Muscle of back (tissue), 13 donors: ENCODE measurements at places on chromosomes 5 and 9.

DNA sequence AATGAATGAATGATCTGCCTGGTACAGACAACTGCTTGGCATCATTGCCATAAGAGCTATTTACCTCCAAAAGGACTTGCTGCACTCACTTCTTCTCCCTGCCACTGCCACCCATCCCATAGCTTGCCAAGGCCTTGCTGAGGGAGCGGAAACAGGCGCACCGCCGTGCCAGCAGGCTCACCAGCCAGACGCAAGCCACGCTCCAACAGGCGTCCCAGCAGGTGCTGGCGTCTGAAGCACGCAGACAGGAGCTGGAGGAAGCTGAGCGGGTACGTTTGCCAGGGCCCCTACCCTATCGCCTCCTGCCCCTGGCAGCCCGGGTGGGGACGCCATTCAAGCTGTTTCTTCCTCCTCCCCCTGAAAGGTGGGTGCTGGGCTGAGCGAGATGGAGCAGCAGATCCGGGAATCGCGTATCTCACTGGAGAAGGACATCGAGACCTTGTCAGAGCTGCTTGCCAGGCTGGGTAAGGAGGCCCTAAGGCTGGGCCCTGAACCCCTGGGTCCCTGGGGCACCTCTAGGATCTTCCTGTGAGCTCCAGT lies 8.9 kb upstream of the AIF1L start:
- DNase-seq = no peak

- DNase-seq = no peak
These were observed 17.1 kb downstream of the STC2 start for GRCh38 chr5:173310861-173311785.

- peak; percentile 72 for DNase-seq
These were observed 57.8 kb upstream of the HSPA9 start for GRCh38 chr5:138632900-138633489.

- no peak for DNase-seq
These were observed 211.5 kb downstream of the EBF1 start for GRCh38 chr5:158888206-158888605.

GRCh38 chr9:15867334-15867733 lies 314.5 kb downstream of the CCDC171 start:
- DNase-seq = no peak

DNA sequence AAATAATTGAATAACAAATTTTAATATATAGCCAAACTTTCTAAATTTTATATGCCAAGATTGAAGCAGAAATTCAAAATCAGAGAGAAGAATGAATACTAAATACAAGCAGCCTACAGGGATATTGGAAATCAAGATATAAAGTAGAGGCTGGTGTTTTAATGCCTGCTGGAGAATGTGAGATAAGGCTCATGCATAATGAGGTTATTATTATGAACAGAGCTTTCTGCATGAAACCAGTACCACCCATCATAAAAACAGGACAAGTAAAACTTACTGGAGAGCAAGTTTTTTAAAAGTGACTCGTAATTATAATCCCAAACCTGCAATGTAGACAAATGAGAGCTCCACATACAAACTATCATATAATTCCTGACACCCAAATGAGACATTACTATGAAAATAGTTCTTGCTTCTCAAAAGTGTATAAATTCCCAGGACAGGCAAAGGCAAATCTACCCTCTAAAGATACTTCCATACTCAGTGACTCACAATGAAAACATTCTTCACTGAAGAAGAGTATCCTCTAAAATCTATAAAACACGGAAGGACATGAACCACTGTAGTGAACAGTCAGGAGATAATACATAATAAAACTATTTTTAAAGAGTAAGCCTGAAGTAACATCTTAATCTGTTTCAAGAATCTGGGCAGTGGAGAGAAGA lies 532.0 kb upstream of the GRAMD2B start:
- no peak for DNase-seq

DNA sequence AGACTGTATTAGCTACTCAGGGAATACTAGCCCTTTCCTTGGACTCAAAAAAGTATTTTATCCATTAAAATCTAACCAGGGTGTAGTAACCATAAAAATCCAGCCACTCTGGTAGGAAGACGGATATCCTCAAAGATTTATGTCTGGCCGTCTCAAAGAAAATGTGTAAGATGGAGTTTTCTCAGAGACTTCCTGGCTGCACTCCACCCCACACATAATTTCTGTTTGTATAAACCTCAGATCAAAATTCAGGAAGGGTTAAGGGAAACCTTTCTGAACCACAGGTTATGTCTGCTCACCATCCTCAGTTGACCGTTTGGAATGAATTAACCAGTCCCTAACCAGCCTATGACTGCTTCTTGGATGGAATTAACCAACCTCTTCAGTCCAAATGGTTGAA lies 13.8 kb upstream of the SMIM23 start:
- no peak for DNase-seq

DNA sequence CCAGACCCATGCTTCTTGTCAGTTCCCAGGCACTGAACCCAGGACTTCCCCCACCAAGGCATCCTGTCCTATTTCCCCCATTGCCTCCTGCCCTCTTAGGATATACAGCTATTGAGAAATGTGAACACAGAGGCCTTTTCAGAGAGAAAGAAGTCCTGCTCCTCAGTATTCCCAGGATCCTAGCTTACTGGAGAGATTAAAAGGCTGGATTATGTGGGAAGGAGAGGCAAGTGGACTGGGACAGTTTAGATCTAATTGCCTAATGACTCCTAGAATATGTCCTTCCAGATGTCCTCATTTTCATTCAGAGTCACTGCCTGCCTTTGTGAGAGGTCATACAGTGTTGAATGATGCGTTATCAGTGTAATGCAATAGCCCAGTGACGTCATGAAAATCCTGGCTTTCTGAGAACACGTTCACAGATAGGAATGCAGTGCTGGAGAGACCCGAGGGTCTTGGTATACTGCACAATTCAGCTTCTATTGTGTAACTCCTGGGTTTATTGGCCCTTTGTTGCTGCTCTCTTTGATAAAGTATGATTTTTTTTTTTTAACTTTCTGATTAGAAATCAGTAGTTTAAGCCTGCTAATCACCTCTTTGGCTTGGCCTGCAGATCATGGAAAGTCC lies 26.2 kb downstream of the WWC1 start:
- peak; percentile 10 for DNase-seq

- DNase-seq = no peak
These were observed 77.8 kb downstream of the ERBIN start for GRCh38 chr5:66004216-66004615.

GRCh38 chr5:109418712-109419352 lies 9.1 kb upstream of the PJA2 start:
- no peak for DNase-seq

DNA sequence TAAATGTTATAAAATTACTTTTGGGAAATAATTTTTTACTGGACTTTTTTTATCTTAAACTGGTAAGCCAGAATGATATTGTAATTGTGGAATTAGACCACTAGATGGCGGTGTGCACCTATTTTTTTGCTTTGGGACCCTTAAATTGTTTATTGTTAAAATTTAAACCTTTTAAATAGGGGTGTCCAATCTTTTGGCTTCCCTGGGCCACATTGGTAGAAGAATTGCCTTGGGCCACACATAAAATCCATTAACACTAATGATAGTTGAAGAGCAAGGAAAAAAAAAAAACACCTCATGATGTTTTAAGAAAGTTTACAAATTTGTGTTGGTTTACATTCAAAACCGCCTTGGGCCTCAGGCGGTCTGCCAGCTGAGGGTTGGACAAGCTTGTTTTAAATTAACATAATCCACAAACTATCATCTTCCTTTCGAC lies 28.4 kb upstream of the GADD45G start:
- DNase-seq = no peak

DNA sequence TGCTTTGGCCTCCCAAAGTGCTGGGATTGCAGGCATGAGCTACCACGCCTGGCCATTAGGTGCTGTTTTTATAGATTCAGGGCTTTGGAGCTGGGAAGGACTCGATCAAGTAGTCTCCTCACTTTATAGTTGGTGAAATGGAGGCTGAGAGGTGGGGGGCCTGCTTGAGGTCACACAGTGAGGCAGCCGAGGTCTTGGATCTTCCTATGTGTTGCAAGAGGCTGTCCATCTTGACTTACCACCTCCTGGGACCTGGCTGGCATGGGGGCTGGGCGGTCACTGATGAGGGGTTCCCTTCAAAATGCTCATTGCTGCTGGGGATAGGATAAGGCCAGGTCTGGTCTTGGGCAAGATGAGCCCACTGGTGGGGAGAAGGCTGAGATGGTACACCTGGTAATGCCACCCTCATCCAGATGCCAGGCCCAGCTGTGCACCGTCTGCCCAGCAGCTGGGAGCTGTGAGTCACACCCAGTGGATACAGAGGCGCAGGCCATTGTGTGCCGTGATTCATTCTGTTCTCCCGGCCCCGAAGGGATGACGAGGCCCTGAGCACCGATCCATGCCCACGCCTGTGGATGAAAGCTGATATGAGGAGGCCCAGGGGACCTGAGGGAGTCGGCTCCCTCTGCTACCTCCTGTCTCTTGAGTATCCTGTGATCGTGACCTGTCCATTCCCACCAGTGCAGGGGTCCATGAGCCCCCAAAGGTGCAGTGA lies 10.5 kb upstream of the NDST1 start:
- no peak for DNase-seq

GRCh38 chr5:95647886-95648860 lies 1.6 kb downstream of the RFESD start:
- no peak for DNase-seq

DNA sequence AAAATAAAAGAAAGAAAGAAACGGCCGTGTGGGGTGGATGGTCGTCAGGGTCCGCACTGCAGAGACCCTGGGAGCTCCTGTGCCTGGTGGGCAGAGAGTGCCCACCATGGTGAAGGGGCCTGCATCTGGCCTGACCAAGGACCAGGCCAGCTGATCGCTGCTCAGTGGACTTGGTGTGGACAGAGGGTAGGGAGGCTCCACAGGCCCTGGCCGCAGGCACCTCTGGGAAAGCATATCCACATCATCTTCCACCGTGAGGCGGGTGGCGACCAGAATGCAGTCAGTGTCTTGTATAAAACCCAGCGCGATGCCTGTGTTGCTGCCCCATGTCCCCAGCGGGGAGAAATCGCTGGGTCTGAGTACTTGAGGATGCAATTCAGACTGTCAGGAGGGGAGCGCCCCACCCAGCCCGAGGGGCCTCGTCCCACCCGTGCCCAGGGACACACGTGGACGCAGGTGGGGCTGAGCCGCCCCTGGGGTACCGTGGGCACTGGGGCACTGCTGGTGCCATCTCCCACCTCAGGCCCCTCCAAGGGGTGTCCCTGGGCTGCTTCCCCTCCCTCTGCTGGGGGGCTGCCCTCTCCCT lies 27.8 kb upstream of the SLC6A19 start:
- no peak for DNase-seq
